HS-5 (cell line): ENCODE measurements at places on chromosomes 4 and X.

GRCh38 chrX:100098660-100099375, 311.3 kb downstream of the PCDH19 start:
- no peak for DNase-seq

- DNase-seq = no peak
Observed at GRCh38 chr4:88144866-88145300, 13.6 kb downstream of the ABCG2 start.

- no peak for DNase-seq
Observed at GRCh38 chr4:87977521-87978278, 2.2 kb downstream of the SPP1 start.

- no peak for DNase-seq
Observed at GRCh38 chr4:7111441-7111840, 43.6 kb upstream of the GRPEL1 start.

GRCh38 chr4:109263721-109264120, 38.7 kb downstream of the COL25A1 start:
- no peak for DNase-seq

GRCh38 chr4:10687526-10687925, 3.0 kb upstream of the CLNK start:
- no peak for DNase-seq

DNA sequence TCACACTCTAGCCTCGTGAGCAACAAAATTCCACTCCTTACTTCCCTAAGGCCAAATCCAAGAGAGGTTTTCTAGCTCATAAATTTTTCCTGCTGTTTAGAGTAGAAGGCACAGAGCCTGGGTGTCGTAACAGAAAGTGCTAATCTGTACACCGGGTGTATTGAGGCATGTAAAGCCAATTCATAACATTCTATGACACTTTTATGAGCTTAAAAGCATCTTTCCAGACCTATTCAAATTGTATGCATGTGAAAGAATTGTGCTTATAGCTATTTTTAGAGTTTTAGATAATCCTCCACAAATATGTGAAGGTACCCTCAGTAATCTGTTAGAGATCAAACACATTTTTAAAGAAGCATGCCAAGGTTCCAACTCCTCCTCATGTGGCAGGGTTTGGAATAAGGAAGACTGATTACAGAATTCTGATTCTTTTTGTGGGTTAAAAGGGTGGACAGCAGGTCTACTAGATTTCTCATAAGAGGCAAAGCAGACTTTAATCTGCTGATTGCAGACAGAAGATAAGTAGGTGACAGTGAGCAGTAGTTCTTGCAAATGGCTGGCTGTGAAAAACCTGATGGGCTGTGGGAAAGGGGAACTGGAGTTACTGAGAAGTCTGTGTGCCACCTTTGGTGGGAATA, 25.5 kb upstream of the LRCH2 start:
- no peak for DNase-seq

DNA sequence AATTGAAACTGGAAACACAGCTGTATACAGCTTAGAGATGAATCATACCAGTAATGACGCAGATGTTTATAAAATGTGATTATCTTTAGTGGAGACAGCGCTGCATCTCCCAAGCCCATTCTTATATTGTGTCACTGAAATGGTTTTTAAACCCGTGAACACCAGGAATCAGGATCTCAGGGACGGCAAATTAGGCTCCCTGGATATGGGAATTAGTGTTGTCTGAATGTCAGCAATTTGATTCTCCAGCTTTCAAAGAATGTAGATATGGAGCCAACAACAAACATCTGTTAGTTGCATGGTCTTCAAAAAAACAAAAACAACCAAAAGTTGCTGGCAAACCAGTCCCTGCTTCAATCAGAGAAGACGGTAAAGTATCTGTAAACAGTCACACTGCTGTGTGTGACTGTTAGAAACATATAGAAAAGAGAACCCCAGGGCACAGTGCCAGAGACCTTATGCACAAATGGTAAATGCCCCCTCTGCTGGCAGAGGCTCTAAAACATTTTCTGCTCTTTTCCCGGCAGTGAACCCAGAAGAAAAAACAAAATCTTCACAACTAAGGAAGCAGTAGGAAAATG, 351.9 kb upstream of the FTHL17 start:
- DNase-seq = peak; percentile 13

GRCh38 chrX:133323431-133323830, 91.9 kb downstream of the GPC4 start:
- DNase-seq = no peak

- DNase-seq = no peak
Observed at GRCh38 chr4:39893693-39894072, 84.0 kb downstream of the PDS5A start.

DNA sequence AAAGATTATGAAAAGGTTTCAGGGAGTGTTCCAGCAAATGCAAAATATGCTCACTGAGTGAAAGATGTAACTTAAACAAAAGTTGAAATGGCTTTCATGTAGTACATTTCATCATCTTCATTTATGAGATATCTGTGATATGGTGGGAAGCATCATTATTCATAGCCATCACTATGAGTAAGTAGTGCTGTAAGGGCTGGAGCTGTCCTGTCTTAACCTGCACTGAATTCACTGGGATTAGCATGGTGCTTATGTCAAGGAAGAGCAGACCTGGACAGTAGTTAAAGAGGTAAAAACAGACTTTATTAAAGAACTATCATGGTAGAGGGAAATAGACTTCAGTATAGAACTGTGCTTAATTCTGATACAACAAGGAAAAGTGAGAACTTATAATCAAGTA, 1347.3 kb downstream of the RPA4 start:
- no peak for DNase-seq

DNA sequence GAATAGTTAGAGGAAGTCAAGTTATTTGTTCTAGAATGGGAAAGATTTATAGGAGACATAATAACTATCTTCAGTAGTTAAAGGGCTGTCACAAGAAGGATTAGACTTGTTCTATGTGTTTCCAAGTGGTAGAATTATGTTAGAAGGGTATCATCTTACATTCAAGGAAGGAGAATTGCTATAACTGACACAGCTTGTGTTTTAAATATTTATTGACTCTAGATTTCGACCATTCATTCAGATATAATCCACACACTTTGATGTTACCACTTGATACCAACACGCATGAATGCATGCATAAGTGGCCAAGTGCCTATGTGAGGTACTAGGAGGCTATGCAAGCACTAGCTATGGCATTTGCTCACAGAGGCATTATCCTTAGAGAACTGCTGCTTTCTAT, 122.7 kb downstream of the CCNB3 start:
- no peak for DNase-seq

- no peak for DNase-seq
Observed at GRCh38 chrX:120408168-120408567, 46.3 kb downstream of the ATP1B4 start.

DNA sequence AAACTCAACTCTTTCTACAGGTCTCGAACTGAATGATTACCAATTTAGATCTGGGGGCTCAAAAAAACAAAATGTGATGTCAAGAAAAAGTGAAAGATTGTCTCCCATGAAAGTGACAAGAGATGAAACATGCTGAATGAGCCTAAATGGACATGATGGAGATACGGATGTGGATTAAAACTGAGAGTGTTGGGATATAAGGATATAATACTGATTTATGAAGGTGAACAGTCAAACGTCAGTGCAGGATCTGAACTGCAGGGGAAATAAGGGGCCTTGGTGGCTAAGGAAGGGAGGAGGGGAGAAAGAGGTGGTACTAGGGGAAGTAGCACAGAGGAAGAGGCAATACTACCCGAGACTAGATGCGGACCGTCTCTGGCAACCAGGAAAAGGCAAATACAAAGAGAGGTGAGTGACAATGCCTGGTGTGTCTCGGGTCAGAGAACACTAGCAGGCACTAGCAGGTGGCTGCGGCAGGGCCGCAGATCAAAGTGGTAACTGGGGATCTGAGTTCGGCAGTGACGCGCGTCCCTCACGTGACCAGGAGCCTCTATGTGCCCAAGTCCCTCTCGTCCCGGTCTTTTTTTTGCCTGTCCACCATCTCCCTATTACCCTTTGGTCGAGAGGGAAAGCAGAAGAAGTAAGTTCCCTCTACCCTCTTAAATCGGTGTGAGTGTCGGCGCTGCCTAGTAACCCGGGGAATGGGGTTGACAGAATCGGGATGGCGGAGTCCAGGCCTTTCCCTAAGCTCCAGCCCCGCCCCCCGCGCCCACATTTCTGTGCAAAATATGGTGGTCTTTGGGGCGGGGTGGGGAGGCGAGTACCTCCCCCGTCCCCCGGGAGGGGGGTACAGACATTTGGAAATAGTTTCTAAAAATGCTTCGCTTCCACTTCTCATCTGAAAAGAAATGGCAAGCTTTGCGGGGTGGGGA, at the start of gene TCEAL1:
Gene TCEAL1 (plus strand): TSS at position 590 of the 932 bp plus-strand sequence. CDS start 942 bp downstream, outside the sequence.
- DNase-seq = no peak

DNA sequence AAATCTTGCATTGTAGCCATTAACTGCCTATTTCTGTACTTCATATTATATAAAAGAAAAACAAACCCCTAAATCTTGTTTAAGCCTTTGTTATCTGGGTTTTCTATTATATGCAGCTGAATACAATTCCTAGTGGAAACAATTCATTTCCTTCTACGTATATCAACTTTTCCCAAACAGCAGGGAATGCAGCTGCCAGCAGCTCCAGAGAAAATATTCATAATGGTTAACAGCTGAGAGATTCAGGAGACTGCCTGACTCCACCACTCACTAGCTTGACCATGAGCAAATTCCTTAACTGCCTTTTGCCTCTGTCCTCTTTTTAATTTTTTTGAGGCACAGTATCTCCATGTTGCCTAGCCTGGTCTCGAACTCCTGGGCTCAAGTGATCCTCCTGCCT, 146.2 kb downstream of the SPATA18 start:
- DNase-seq = no peak

GRCh38 chr4:187268940-187269339, 545.3 kb upstream of the FAT1 start:
- DNase-seq = no peak

GRCh38 chrX:23434356-23434884, 99.8 kb downstream of the PTCHD1 start:
- peak; percentile 0 for DNase-seq
